ENCODE measurements at places on chromosomes 11 and 22.

GRCh38 chr22:26464312-26464711 is 19.3 kb downstream of the HPS4 start:
- no peak for DNase-seq

DNA sequence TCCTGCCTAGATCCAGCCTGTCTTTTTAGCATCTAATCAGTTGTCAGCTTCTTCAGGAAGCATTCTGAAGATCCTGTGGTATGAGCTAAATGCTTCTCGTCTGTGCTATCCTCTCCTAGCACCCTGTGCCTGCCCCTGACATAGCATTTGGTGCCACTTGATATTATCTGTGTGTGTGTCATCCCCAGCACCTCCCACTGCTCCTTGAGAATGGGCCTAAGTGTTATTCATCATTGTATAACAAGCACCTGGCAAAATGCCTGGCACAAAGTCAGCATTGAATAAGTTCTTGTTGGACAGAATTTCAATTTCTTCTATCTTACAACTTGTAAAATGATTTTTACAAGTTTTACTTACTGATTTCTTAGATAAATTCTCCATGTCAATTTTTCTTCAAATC is 28.1 kb upstream of the OLFML1 start:
- no peak for DNase-seq

DNA sequence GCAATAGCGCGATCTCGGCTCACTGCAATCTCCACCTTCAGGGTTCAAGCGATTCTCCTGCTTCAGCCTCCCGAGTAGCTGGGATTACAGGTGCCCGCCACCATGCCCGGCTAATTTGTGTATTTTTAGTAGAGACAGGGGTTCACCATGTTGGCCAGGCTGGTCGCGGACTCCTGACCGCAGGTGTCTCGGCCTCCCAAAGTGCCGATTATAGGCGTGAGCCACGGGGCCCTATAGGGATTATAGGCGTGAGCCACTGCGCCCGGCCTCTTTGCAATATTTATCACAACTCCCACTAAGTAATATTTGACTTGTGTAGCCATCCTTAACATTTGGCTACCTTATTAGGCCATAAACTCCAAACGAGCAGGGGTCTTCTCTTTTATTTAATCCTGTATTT is 879 bp upstream of the CUL5 start:
- no peak for DNase-seq

DNA sequence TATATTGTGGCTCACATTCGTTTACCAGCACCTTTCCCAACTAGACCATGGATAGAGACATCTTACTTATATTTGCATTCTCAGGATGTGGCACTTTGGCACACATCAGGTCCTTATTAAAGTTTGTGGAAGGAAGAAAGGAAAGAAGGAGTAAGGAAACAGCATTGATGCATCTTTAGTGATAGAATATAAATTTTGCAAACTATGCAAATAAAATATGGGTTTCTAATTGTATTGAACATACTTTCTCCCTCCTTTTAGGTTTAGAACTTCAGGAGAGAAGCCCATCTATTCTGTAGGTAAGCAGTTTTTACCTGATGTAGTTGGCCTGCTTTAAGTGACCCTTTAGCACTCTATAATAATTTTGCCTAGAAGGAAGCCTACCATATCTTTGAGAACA is 20.4 kb downstream of the MRPL48 start:
- DNase-seq = no peak

DNA sequence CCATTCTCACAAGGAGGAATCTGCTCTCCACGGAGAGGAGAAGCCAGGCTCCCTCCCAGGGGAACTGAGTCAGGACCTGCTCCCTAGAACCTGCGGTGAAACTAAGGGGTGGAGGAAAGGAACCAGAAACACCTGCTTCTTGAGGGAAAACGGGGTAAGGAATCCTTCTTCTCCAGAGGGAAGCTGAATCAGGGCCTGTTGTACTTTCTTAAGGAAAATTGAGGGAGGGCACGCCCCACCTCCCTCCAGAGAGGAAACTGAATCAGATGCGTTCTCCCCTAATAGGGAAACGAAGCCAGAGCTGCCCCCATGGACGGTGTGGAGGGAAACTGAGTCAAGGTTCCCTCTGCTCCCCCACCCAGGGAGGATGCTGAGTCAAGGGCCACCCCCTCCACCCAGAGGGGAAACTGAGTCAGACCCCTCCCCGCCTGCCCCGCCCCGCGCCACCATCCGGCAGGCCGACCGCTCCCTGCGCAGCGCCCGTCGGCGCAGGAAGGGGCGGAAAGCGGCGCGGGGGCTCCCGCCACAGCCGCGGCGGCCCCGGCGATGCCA is 393 bp downstream of the RELA start:
- no peak for DNase-seq

GRCh38 chr11:86698639-86699038 is 26.2 kb upstream of the ME3 start:
- DNase-seq = no peak

DNA sequence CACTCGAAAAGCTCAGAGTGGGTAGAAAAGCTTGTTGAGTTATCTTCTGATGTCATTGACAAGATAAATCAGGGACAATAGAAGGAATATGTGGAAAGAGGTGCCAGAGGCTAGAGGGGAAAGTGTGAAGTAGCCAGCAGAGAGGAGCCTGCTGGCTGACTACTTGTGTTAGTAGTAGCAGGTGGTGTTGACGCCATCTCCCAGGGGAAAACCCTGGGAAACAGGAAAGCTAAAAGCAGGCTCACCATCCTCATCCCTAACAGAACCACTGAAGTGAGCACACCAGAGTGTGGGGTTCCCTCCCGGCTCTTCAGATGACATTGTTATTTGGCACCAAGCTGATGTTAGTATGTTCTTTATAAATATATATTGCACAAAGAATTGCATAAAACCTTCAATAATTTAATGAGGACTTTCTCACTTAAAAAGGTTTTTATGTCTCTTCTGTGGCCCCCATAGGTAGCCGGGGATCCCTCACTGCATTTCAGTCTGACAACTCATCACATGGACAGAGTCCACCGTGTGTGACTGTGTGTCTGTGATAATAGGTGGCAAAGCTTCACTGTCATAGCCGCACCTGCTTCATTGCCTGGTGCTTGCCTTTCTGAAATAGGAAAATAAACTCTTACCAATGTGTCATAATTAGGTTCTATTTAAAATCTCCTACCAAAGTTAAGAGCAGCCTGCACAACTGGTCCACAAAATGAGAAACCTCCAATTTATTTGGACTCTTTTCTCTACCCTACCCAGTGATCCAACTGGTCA is 63.2 kb upstream of the TOP3B start:
- no peak for DNase-seq

GRCh38 chr22:37616201-37617083 is 7.8 kb downstream of the GGA1 start:
- no peak for DNase-seq

GRCh38 chr11:74641289-74641688 is 48.9 kb downstream of the POLD3 start:
- no peak for DNase-seq

- no peak for DNase-seq
Measured at GRCh38 chr11:82987997-82988396, 83.7 kb downstream of the RAB30 start.

DNA sequence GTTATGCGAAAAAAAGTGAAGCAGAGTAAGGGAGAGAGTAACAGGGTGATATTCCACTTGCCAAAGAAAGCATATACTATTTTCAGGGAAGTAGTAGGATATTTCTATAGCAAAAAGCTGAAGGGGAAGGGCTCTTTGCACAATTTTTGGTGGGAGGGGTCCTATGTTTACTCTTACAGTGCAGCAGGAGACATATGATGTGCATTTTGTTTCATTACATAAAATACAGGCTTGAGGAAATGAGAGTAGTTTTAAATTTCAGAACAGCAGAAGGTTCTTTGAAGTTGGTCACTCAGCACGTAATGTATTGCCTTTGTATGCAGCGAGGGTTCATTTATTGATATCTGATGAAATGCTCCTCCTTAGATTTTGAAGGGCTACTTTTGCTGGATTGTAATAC is 3.1 kb upstream of the PIK3IP1 start:
- DNase-seq = no peak

DNA sequence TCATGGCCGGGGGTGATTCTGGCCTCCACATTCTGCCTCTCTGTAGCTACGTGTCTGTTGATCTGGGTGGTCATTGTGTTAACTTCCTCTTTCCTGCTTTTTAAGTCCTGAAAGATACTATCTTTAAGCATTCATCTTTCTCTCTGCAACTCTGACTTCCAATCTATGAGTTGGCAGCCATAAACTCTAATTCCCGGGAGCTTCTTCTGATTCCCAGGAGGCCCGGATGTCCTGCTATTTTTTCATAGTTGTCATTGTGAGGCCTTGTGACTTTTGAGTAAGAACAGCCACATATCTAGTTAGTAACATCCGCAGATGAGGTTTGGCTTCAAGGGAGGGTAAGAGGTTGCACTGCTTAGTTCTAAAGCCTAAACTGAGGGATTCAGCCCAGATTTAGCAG is 107.8 kb downstream of the SYN3 start:
- no peak for DNase-seq

DNA sequence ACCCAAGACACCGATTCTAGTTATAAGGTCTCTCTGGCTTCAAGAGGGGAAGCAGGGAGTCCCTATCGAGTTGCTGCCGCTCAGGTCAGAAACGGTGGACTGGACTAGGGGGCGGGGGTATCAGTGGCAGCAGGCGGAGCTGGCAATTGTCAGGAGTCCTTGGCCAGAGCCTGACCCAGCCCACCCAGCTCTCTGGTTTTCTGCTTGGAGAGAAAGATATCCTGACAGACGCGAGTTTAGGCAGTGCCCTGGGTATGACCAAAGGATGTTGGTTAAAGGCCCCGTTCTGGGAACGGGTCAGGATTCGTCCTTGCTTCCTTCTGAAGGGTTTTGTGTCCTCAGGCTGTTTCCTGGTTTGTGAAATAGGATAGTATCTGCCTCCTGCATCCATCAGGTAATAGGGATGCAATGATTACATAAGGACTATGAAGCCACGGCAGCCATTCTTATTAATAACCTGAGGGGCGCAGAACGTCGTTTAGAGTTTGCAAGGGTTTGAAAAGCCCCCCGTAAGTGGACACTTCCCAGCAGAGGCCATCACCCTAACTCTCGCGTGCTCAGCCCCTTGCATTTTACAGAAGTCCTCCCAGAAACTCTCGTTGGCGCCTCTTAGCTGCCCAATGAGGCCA is 700 bp upstream of the DEPDC5 start:
- DNase-seq = no peak

DNA sequence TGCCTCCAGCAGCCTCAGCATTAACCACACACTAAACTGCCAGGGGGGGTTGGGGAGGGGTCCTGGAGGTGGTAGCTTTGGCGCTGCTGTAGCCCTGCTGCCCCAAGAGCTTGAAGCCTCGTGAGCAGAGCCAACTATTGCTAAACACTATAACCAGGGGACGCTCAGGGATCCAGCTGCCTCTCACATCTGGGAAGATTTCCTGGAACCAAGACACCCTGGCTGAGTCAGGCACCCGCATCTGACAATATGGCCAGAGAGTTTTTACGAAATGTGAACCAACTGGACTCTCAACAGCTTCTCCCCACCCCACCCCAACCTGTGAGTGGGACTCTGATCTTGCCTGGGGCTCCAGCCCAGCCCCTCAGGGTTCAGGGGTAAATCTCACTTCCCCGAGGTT is 14.3 kb downstream of the C1QTNF6 start:
- DNase-seq = no peak

DNA sequence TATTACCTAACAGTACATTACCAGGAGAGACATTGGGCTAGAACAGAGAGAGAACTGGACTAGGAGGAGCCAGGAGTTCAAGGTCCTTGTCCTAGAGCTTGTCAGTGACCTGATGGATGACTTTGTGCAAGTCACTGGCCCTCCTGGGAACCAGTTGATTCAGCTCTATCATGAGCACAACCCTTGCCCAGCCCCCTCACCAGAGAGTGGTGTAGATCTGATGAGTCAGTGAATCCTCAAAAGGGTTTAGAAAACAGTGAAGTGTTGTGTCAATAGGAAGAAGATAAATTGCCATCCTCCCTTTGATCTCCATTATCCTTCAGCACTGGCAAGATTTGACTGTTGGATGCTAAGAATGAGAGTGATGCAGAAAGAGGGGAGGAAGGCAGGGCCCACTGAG is 24.3 kb downstream of the NEU3 start:
- DNase-seq = no peak

DNA sequence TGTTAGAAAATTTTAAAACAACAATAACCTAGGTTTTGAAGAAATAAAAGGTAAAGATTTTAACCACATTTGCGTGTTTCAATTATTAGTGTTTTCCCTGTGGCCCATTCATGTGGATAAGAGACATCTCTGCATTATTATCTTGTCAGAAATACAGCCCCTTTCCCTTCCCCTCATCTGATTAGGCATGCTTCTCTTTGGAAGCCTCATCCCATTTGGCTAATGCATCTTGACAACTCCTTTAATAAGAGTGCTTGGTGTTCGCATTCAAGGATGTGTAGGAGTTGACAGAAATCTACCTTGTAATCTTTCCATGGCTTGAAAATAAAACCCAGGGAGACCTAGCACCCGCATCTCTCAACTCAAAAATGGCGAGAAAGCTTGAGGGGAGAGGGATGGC is 635.5 kb downstream of the NTM start:
- DNase-seq = no peak

DNA sequence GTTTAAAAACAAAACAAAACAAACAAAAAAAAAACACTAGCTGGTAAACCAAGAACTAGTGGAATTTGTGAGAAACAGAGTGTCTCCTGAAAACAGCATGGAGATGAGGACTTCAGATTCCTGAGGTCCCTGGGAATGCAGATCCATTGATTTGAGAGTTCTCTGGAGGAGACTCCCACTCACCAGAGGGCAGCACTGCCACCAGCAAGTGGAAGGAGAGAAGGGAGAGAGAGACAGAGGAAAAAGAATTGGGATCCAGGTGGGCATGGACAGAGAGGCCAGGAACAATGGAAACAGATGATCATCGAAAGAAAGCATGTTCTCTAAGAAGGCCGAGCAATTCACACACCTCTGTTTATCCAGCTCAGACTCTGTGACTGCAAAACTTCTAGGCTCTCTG is 31.8 kb downstream of the ETS1 start:
- no peak for DNase-seq

DNA sequence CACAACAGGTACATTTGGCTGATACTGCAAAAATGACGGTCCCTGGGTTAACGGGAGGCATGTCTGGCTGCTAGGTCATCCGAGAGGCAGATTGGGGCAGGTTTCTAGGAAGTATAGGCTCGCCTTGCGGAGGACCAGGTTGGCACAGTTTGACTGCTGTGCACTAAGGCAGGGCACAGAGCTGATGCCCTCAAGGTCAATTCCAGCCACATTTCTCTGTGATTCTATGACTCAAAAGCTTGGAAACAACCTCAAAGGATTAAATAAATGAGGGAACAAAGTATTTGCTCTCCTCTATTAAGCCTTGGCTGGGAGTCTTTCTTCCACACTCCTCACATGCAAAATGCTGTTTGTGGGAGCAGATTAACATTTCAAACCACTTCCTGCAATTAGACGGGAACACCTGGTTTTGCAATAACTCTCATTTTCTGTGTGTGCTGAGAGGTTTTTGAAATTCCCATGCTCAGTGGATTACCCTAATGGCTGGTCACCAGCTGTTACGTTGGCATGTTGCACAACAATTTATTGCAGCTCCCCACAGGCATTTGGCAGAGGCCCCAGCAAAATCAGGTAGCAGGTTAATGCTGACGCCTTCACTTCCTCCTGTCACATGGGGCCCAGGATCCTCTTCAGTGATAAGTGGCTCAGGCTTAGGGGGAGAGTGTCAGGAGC is 61.0 kb upstream of the PLET1 start:
- no peak for DNase-seq
